Cardiac septum (tissue), 1 donor: ENCODE measurements at places on chromosomes 1 and 21. TPM values are rescaled to one million over a fixed set of nuclear protein-coding genes. Genes with fewer than 3 reads are reported as not detected.

Gene WARS2
- total RNA-seq = 10.7 TPM

GRCh38 chr1:225354906-225355305 lies 72.9 kb downstream of the LBR start:
- DNase-seq = no peak

DNA sequence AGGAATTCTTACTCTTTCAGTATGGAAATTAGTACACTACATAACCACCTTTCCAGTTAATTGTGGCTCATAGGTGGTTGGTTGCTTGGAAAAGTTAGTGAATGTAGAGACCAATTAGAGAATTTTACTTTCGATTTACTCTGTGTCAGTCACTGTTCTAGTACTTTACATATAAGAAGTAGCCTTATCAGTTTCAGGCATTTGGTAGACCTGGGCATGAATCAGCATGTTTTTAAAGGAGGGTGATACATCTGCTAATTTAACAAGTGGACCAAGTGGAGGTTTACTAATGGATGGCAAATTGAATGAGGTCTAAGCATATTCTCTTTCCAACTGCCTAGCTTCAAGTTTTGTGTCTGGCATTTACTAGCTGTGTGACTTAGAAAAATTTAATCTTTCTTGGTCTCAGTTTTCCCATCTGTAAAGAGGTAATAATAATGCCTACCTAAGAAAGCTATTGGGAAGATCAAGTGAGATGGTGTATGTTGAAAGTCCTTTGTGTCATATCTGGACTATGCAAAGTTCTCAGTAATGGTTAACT lies 1158.6 kb downstream of the PLA2G4A start:
- DNase-seq = no peak

Gene SPATA21
- total RNA-seq = not detected

Gene CD1B
- total RNA-seq = not detected
